ENCODE measurements at places on chromosomes 7 and 10.

DNA sequence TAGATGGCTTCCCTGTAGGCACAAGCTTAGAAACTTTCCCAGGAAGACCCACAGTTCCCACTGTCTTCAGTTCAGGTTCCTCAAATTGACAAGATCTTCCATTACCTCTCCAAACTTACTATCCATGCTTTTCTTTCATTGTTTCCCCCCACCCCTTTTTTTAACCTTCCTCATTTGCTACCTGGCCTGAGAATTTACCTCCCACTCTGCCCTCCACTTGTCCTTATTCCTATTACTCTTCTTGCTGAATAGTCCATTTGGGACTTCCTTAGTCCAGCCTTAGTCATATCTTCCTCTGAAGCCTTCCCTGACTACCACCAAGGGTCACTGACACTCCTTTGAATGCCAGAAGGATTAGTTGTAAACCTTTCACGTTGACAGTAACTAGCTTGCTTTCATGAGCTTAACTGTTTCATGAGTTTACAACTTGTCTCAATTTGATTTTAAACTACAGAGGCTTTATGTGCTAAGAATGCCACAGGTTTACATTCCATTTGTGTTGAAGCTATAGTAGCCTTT is 1.2 kb upstream of the CALU start:
- peak; percentile 7 for DNase-seq

DNA sequence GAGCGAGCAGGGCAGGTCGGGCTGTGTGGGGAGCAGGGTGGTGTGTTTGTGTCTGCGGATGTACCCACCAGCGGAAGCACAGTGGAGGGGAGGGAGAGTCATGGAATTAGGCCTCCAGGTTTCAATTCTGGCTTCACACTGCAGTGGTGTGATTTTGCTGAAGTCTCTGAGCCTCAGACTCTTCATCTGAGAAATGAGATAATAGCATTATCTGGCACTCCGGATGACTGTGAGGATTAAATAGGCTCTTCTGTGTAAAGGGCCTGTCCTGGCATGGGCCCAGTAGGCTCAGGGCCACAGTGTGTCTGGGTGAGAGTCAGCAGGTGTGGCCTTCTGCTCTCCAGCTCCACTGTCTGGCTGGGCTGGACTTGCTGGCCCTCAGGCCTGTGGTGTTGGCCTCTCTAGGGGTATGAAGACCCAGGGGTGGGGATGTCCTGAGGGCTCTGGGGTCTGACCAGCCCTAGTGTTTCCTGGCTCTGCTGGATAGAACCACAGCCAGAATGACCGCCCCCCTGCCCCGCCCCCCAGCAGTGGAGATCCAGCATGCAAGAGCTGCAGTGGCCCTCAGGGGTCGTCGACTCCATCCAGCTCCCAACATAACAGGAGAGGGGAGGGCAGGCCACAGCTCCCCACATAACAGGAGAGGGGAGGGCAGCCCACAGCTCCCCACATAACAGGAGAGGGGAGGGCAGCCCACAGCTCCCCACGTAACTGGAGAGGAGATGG is 178.6 kb downstream of the RPS24 start:
- DNase-seq: no peak

GRCh38 chr7:391961-392524 is 102.1 kb downstream of the FOXL3 start:
- DNase-seq: no peak

DNA sequence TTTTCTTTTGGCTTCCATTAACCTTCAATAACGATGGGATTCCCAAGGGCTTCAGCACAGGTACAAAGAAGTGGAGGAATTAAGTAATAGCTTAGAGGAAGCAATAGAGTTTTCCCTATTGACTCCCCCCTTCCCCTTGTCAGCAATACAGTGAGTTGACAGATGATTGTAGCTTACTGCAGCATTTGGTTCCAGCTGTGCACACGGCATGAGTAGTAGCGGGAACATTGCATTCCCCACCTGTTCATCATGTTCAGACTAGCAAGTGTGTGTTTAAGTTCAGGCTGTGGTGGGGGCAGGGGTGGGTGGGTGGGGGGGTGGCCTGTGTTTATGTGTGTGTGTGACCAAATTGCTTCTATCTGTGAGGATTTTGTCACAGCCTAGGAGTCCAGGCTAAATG is 4.6 kb upstream of the ADRA2A start:
- DNase-seq: no peak

- DNase-seq: no peak
These were observed 183.1 kb downstream of the EXOC4 start for GRCh38 chr7:133436014-133436428.

DNA sequence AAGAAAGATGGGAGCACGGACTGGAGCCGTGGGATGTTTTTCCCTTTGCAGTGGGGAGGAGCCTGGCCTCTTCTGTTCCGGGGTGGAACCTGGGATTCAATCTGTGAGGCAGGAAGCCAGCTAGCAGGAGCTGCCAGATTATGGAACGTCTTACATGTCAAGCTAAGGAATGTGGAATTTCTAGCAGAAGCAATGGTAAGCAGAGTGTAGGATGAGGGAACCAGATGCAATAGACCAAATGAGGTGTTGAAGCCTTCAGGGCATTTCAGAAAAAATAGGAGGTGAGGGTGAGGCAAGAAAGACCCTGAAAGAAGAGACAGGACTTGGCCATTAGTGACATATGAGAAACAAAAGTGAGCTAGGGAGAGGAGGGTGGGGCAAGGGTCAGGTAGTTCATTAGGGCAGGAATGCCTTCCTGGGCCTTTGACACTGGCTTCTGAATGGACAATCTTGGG is 105.5 kb downstream of the CHN2 start:
- peak; percentile 17 for DNase-seq

DNA sequence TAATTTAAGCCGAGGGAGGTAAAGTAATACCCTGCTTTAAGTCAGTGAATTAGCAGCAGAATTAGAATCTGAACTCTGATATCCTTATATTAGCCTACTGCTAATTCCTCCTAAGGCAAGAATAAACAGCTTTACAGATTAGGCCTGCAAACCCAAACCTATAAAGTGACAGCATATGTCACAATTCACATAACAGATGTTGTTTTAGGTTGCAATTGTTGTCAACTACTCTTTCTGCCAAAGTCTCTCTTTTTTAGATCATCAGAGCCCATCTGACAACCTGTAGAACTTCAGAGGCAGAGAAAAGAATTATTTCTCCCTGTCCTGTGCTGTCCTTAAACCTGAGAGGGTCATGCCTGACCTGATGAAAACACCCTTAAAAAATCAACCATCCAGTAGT is 167.2 kb downstream of the PRKG1 start:
- DNase-seq: no peak

- DNase-seq: no peak
These were observed 212.2 kb downstream of the ETV1 start for GRCh38 chr7:13777242-13777641.

- DNase-seq: peak; percentile 19
These were observed 860 bp upstream of the WDR86 start for GRCh38 chr7:151410405-151411390.

GRCh38 chr10:13068071-13068470 is 31.9 kb upstream of the OPTN start:
- no peak for DNase-seq

GRCh38 chr7:51026341-51026740 is 243.6 kb upstream of the GRB10 start:
- DNase-seq: no peak

DNA sequence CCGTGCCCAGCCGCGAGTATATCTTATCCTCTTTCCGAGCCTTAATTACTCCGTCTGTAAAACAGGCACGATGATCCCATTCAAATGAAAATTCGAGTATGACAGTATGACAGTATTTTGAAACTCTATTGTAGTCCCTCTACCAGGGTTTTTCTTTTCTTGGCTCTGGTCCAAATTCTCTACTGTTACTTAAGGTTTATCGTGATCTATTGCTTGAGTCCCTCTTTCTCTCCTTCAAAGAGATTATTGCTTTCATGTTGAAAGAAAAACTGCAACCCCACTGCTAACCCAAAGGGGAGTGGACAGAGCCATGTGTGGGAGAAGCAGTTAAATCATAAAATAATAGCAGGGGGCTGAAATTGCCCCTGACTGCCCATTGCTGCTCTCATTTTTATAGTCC is 1156.6 kb upstream of the AUTS2 start:
- DNase-seq: no peak

DNA sequence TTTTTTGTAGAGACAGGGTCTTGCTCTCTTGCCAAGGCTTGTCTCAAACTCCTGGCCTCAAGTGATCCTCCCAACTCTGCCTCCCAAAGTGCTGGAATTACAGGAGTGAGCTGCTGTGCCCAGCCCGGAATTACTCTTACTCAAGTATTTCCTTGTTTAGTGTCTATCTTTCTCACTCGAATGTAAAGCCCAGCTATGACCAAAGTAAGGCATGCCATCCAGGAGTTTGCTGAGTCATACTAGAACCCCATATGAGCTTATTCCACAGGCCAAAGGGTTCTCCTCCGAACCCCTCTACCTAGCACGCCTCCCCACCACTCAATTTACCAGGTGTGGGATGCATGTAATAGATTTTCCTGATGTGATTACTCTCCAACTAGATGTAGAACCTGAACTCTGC is 166.6 kb upstream of the AUTS2 start:
- DNase-seq: no peak

DNA sequence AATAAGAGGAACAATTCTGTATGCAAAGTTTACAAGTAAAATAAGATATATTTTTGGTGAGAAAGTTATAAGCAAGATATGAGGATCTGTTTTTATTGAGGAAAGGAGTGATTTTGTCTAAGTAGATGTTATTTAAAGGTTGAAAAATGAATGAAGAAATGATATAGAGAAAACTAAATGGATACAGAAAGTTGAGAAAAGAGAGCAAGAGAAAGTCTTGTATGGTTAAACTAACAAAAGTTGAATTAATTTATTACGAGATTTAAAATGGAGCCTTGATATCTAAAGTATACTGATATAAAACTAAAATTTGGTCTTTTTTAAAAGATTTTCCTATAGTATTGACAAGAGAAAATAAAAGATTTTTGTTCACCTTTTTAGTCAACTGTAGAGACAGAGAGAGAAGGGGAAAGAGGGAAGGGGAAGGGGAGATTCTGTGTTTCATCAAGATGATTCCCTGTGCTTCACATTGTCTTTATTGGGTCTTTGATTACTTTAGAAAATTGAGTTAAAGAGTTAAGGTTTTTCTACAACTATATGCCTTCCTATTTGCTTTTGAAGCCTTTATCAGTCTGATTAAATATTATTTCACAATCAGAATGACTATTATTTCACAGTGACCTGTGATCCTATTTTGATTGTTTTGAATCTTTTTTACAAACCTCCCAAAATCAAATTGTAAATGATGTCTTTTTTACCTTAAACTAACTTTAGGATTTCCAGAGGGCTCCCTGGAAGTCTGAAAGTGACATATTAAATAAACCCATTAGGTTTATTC is 10.7 kb downstream of the SHTN1 start:
- DNase-seq: no peak

- no peak for DNase-seq
These were observed 57.8 kb downstream of the MINDY3 start for GRCh38 chr10:15802375-15802949.

- DNase-seq: no peak
These were observed 212.5 kb upstream of the HDAC9 start for GRCh38 chr7:18283045-18283444.

- no peak for DNase-seq
These were observed 20.2 kb downstream of the DPYSL4 start for GRCh38 chr10:132206806-132207535.

GRCh38 chr7:105098863-105099515 is 85.0 kb downstream of the KMT2E start:
- DNase-seq: no peak

GRCh38 chr10:130631142-130632096 is 495.2 kb downstream of the GLRX3 start:
- DNase-seq: peak; percentile 29
